ENCODE measurements at places on chromosomes 2 and 18.

GRCh38 chr18:6509832-6510231, 95.1 kb upstream of the L3MBTL4 start:
- DNase-seq = no peak

DNA sequence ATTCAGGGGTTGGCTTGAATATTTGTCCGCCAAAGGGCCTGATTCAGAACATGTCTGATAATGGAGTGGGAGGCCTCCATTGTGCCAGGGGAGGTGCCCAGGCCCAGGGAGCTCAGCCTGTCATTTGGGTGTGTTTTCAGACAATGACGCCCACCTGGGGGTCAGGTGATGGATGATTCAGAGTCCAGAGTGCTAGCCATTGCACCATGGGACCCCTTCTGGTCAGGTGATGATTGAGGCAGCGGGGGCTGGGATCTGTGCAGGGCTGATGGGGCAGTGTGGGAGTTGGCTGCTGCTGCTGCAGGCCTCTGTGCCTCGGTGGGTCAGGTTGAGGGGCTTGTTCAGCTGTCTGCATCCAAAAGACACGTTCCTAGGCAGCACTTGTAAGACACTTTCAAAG, 8.3 kb upstream of the ARHGEF4 start:
- DNase-seq = no peak

- DNase-seq = no peak
These were observed 14.7 kb downstream of the CDK15 start for GRCh38 chr2:201821080-201821479.

DNA sequence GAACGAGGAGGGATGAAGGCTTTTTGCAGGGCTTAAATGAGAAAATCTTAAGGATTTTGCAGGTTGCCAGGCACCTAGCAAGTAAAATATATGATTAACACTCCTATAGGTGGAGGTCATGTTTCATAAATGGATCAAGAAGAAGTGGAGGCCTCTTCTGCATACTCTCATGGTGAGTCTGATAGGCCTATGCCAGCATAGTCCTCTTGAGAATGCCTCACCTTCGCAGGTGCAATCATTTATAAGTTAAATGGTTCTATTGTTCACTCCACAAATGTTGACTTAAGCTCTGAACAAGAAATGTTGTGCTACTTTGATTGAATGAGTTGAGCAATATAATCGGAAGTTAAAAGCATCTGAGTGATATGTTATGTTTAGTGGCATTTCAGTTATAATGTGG, 12.1 kb downstream of the LRRTM1 start:
- DNase-seq = no peak
